ENCODE measurements at places on chromosomes 12 and 14.
A peak's percentile ranks its signal among the peaks of the same experiment; 100 is the strongest.

DNA sequence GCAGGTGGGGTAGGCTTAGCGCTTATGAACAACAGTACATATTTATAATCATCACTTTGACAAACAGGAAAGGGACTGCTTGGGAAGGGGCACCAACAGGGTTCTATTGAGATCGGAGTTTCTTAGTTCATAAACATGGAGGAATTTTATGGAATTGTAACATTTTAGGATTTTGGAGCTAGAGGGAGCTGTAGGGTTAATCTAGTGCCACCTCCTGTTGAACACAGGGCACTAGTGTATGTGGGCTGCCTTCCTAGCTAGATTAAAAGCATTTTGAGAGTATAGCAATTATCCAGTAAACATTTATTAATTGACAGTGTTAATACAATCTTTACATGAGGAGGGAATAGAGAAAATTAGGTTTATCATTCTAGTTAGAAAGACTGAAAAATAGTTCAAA is 23.1 kb upstream of the TBC1D30 start:
- no peak for DNase-seq

GRCh38 chr14:90510159-90510558 is 113.3 kb downstream of the CALM1 start:
- DNase-seq: no peak

GRCh38 chr14:106620368-106620767 is 1094.0 kb downstream of the TMEM121 start:
- DNase-seq: no peak

DNA sequence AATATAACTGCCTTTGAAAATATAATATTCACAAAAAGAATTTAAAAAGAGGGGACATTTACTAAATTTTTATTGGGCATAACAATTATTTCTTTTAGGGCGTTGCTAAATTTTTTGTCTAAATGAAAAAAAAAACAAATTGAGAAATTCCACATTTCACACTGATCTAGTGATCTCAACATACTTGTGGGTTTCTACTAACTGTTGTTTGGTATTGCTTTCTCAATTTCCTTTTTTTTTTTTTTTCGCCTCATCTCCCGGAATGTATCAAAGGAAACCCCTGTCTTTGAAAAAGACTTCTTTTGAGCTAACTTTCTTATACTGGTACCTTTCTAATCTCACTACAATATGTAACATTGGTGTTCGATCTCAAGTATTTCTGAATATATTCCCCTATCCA is at the start of gene CLEC4D:
Gene CLEC4D (plus strand): TSS at position 248 of the 400 bp plus-strand sequence. CDS start 230 bp downstream, outside the sequence.
- no peak for DNase-seq

GRCh38 chr14:34227834-34228649 is 234.0 kb downstream of the SPTSSA start:
- DNase-seq: peak; percentile 63

GRCh38 chr12:78055545-78055944 is 224.9 kb downstream of the NAV3 start:
- DNase-seq: no peak

DNA sequence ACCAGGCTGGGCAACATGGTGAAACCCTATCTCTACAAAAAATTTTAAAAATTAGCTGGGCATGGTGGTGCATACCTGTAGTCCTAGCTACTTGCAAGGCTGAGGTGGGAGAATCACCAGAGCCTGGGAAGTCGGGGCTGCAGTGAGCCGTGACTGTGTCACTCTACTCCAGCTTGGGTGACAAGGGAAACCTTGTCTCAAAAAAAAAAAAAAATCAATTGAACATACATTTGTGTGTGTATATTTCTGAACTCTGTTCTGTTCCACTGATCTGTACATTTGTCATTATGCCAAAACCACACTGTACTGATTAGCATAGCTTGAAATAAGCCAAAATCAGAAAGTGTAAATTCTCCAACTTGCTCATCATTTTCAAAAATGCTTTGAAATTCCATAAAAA is 254.6 kb downstream of the SOX5 start:
- DNase-seq: no peak

DNA sequence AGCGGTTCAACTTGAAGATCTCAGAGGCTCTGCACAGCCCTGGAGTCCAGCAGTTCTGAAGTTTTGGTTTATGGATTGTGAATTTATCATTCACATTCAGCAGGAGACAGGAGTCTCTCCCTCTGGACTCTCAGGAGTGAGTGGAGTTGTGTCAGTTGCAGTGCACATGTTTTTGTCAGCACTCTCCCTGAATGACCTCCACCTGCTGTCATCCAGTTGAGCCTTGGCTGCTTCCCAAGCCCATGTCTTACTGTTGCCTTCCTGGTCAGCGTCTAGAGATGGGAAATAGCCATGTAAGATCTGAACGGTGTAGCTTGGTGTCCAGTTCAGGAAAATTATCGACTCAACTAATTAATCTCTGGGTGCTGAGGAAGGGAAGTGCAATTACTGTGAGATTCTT is 133.2 kb downstream of the PRKCH start:
- DNase-seq: no peak

DNA sequence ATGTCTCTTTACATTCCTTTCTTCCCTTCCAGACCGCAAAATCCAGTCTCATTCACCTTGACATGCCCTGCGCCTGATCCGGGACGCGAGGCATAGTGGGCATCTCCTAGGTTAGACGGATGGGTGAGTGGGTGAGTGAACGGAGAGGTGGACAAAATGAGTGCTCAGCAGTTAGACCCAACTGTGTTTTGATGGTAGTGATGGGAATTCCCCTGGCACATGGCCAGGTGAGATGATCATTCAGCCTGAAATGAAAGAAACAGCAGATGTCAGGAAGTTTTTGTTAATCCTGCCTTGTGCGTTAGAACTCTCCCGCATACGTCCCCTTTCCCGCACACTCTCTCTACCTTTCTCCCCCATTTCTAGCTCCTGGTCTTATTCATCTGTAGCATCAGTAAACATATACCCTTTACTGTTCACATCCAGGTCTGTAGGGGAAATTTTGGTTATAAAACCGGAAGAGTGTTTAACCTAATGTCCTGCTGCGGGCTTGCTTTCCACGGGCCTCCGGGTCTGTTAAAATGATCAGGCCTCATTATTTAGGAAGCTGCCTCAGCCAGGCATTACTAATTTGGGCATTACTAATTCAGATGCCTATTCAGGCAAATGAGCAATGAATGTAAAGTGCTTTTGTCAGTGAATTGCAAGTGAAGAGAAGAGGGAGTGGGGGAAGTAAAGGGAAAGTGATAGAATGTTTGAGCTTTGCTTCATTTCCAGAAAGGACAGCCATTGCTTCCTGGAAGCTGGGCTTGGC is 172.8 kb downstream of the ETV6 start:
- DNase-seq: no peak

DNA sequence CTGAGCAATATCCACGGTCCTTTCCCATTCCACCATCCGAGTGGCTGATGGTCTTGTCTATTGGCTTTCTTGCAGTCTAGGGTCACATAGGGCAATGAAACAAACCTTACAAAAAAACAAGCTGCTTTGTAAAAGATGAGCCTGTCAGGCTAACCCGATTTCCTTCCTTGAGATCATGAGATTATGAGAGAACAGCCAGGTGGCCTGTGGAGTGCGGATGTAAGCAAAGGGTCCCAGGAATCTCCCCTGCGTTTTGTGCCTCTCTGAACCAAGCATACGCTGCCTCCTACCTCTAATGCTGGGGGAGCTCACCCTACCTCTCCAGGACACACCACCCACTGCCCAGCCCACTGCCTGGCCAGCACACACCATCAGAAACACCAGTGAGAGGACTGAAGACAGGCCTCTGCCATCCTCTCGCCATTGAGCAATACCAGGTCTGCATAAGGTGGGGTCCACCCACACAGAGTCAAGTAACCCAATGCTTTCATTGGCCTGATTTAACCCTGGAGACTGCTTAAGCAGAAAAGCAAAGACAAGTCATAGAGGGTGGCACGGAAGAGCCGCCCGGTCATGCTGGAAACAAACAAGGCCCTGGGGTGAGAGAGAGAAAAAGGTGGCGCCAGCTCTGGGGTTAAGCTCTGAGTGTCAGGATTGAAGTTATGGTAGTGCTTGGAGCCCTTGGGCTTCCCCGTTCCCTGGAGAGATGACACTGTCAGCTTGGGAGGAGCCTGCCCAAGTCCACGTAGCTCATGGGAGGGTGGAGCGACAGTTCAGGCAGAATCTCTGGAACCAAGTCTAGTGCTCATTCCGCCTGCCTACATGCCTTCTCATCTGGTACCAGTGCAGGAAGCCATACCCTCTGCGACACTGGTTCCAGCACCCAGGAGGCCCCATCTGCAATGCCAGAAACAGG is 46.6 kb downstream of the CALM1 start:
- DNase-seq: no peak

DNA sequence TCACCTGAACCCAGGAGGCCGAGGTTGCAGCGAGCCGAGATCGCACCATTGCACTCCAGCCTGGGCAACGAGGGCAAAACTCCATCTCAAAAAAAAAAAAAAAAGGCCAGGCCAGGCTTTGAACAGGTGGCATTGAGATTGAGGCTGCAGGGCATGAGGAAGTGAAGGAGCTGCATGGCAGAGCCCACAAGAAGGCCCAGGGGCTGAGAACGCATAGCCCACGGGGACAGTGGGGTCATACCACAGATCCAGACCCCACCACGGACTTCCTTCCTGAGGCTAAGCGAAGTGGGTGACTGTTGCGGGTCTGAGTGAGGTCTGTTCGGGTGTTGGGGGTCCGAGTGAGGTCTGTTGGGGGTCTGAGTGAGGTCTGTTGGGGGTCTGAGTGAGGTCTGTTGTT is 7.8 kb downstream of the JAG2 start:
- DNase-seq: no peak

- DNase-seq: no peak
Observed at GRCh38 chr14:100416921-100417860, 94.1 kb downstream of the SLC25A47 start.

DNA sequence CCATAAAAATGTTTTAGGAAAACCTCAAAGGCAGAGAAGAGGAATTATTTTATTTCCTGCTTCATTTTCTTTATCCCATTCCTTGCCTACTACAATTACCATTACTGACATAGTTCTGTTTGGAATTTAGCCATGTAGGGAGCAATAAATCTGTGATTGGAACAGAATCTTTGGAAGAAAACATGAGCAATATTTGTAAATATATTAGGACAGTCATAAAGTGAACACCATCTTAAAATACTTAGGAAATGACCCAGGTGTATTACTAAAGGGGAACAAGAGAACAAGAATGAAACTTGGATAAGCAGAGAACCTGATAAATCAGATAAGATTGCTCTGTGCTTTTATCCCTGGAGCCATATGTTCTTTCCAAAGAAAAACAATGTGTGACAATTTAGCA is 1326.0 kb upstream of the FLRT2 start:
- DNase-seq: no peak

DNA sequence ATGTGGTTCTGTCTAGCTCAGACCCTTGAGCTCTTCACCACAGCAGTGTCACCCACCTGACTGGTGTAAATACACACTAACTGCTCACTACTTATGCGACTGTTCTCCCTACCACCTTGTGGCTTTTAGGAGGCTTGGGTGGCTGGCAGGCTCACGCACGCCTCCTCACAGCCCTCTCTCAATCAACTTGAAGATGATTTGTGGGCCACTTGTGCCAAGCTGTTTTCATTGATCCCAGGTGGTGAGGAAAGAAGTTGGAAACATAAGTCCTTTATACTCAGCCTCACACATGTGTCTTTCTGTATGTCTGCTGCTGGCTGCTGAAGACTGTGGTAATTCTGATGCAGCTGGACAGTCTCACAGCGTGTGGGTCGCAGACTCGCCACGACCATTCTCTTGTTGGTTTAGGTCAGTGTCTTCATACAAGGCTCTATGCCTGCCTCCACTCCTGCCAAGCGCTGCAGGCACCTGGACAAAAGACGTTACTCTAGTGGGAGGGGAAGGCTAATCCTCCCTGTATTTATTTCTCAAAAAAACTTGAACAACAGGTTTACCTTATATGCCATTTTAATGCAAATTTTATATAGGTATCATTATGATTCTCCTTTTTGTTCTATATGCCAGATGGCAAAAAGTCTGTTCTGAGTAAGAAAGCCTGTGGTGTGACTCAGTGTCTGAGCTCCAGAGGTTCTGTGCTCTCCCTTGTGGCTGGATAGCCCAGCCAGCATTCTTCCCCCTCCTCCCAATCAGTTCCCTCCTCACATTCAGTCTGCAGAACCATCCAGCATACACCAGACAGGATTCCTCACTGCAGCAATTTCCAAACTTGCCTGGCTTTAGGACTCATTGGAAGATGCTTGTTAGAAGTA is 115.6 kb downstream of the DIP2B start:
- no peak for DNase-seq

DNA sequence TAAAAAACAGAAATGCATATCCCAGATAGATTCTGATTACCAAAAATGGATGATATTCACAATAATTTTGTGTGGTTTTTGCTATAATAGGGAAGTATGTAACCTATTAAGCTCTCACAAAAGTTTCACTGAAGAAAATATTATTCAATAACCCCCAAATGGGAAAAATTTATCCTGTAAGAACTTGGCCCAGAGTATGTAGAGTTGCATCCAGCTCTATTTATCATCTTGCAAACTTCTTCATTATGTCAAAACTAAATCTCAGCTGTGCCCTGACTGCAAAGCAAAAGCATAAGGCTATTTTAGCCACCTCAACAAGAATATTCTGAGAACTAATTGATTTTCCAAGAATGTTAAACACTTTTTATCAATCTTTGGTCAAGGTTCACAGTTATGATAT is 199.2 kb downstream of the PAX9 start:
- DNase-seq: no peak

- DNase-seq: no peak
Observed at GRCh38 chr12:69469854-69470188, 367 bp upstream of the FRS2 start.

DNA sequence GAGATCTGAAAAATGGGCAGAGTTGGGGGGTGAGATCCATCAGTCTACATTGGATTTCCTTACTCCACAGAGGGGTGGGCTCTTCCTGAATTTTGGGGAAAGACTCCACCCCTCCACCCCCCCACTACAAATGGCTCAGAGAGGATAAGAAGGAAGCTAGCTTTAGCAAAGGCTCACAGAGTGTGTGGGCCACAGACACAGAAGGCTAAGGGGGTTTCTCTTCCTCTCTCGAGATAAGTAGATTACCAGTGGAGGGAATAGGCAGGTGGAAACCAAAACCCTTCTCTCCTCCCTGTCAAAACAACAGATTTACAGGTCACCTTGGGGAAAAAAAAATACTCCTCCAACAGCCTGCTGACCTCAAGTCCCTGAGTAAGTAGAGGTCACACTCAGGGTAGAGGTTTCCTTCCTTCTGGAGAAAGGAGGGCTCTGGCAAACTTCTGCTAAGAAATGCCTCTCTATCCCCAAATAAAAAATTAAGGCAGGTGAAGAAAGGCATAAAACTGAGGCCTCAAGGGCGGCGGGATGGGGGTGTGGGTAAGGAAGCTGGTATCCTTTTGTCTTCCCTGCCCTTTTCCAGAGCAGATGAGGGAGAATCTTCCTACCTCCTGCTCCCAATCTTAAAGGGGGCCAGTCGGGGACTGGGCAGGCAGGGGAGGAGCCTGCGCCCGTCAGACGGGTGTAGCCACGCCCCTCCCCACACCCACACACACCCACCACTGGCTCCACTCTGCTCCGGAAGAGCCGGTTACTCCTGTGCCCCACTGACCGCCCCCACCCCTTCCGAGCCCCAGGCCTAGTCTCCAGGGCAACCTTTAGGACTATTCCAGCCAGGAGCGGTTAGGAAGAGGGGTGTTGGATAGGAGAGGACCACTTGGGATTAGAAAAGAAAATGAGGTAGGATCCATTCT is 1.9 kb upstream of the BAZ2A start:
- peak; percentile 77 for DNase-seq

GRCh38 chr12:113655479-113655878 is 183.8 kb upstream of the LHX5 start:
- DNase-seq: no peak

All from GM13977 (cell line).